Stimulated activated CD8-positive, alpha-beta memory T cell treated with anti-CD3 and anti-CD28 coated beads, Interleukin-4, amount 100 ng/mL, for 4 hours (primary cell): ENCODE measurements at places on chromosomes 7 and 10.

DNA sequence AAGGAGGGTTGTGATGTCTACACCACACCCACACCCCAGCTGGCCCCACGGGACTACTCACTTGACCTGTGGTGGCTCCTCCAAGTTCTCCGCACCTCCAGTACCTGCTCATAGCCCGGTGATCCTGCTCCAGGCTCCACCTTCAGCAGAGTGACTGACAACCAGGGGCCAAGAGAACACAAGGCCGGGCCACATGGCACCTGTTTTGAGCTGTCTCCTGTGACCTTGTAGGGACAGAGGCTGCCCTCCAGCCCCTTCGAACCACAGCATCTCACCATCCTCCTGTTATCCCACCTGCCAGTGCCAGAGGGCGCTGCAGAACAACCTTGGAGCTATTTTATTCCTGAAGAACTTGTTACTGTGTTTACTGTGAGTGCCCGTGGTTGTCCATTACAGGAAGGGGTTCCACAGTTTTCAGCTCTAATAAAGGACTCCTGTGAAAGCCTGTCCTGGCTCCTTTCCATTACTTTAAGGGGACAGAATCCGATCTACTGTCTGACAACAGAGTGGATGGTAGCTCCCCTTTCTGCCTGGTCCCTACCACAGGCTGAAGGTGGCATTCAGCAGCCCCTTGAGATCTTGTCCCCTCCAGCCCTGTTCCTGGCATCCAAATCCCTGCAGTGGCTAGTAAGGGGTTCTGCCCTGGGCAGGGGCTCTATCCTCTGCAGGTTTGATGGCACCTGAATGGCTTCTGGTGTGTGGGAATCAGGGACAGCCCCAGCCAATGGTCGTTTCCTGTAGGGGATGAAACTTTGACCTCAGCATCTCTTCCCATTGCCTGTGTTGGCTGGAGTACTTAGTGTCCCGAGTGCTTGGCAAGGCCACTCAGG, 50.8 kb downstream of the C10orf120 start:
- no peak for DNase-seq

DNA sequence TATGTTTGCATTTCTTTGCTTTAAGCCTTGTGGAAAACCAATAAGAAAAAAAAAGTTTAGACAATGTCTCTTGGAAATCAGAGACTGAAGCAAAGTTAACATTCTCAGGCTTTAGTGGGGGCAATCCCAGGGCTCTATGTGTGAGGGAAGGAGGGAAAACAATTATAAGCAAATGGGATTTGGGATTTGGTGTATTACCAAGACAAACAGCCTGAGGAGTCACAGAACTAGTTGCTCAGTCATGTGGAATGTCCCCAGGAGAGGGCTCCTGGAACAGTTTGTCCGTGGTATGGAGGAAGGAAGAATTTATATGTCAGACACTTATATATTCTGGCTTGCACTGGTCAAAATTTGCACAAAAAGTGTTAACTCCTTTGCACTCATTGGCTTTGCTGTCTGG, 562.9 kb upstream of the TPK1 start:
- DNase-seq = no peak

DNA sequence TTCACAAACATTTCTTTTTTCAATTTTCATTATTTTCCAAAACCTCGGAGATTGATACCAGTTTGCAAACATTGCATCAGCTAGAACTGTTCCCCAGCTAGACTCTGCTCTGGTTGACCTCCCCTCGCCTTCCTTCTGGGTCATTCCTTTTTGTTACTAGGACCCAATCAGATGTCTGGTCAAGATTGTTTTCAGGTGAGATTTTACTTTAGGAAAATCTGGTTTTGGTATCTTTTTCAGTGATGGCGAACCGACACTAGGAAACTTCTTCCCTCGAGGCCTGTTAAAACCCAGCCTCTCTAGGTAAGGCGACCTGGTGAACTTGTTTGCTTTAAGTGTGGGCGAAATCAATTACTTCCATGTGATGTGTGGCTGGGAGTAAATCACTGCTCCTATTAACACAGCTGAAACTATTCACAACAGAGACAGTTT, 8.4 kb downstream of the PROSER2 start:
- DNase-seq = no peak

- DNase-seq = no peak
These were observed 91.1 kb downstream of the OR13A1 start for GRCh38 chr10:45224219-45224841.

DNA sequence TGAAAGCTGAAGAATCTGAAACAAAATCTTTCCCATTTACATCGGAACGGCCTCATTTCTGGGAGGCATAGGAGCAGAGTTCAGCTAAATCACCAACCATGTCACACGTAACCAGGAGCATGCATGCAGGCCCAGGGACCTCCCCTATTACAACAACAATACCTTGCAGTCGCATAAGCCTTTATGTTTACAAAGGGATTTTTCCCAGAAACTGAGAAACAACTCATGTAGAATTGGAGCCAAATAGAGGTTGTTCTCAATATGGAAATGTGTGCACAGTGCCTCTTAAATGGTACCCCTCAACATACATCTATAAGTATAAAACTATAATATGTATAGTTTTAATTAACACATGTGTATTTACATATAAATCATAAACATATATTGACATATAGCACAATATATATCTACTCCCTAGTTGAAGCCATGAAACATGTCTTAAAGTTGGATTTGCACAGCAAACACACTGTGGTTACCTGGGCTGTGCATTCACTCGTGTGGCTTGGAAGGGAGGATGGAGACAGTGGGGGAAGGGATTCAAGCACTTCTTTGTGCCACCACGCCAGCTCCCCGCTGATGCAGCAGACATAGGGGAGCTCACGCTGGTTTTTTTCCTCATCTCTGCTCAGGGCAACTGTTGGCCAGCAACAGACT, 35.0 kb upstream of the DGKI start:
- DNase-seq = no peak

- DNase-seq = peak; percentile 92
These were observed at the start of gene SAMD8 for GRCh38 chr10:75111365-75111906. Gene SAMD8 (plus strand): TSS chr10:75111656. CDS start chr10:75150529, 38,873 bp downstream.

GRCh38 chr10:80158598-80159127, 26.1 kb downstream of the PLAC9 start:
- no peak for DNase-seq

DNA sequence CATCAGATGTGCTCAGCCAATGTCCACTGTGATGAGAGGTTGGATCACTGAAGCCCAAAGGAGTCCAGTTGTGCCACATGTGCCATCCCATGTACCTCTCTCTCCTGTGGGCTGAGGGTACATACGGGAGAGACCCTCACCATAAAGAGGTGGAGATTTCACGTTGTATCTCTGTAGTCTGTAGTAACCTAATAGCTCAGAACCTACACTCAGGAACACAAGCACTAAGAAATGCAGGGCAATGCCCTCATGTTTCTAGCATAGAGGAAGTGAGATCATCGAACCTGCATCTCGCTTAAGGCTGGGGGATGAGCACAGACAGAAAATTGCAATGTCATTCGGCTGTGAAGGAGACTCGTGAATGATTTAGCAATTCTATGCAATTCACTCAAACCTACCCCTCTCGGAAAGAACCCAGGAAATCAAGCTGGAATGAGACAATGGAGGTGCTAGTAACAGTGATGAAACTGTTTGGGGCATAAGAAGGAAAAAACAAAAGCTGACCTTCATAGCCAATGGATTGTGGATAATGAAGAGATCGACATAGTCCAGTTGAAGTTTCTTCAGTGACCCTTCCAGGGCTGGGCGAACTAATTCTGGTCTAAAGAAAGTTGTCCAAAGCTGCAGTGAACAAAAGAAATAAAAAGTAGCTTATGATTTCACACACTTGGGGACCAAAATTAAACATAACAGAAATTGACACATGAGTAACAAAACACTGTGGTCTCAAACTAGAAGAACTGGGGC, 80.3 kb upstream of the UCN3 start:
- DNase-seq = no peak

- DNase-seq = no peak
These were observed 186.8 kb downstream of the PHTF2 start for GRCh38 chr7:77985232-77985973.

DNA sequence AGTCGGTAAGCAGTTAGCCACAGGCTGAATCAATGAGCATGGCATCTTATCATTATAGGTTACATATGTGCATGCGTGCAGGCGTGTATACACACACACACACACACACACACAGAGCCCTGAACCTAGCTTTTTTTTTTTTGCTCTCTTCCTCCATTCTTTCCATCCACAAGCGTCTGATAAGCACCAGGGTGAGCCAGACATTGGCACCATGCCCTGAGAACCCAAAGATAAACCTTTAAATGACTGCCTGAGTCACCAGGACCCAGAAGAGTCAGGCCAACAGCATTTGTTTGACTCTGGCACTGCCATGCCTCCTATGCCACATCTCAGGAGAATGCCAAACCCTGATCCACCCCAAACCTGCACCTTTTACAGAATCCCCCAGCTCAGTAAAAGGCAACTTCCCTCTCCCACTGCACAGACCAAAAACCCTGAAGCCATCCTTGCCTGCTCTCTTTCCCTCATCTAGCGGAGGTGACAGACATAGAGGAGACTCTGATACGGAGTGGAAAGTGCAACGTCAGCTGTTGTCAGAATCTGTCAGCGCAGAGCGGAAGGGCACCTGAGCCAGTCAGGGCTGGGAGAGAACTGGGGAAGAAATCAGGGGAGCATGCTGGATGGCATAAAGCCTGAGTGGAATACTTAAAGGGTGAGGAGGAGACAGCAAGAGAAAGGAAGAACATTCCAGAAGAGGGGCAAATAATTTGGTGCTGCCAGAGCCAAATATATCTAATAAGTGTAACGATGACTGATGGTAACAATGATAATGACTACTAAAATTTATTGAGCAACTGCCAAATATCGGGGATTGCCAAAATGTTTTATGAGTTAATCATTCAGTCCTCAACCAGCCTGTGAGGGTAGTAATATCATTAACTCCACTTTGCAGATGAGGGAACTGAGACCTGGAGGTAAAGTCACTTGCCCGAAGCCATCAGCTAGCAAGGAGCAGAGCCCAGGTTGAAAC, 3.2 kb downstream of the PARP12 start:
- peak; percentile 10 for DNase-seq

DNA sequence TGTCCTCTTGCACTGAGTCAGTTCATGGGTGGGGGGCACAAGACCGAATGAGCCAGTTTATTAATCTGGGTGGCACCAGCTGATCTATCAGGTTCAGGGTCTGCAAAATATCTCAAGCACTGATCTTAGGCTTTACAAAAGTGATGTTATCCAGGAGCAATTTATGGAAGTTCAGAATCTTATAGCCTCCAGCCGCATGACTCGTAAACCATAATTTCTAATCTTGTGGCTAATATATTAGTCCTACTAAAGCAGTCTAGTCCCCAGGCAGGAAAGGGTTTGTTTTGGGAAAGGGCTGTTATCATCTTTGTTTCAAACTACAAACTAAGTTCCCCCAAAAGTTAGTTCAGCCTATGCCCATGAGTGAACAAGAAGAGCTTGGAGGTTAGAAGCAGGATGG, 33.9 kb downstream of the AKR1C8 start:
- DNase-seq = no peak

DNA sequence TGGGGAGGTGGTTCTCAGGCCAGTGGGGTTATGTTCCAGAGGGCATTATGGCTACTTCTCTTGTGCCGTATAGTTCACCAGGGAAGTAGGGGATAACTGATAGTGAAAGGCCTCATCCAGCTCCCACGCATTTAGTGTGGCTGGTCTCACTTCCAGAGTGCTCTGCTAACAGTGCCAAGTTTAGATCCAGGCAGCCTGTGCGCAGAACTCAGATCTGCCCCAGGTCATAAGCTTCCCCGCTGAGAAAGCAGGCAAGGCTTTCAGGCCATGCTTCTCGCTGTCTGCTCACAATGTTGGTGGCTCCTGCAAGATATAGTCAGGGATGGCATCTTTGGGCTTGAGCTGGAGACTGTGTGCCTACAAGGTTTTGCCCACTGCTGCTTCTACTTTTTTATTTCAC, 11.3 kb downstream of the AGK start:
- no peak for DNase-seq

DNA sequence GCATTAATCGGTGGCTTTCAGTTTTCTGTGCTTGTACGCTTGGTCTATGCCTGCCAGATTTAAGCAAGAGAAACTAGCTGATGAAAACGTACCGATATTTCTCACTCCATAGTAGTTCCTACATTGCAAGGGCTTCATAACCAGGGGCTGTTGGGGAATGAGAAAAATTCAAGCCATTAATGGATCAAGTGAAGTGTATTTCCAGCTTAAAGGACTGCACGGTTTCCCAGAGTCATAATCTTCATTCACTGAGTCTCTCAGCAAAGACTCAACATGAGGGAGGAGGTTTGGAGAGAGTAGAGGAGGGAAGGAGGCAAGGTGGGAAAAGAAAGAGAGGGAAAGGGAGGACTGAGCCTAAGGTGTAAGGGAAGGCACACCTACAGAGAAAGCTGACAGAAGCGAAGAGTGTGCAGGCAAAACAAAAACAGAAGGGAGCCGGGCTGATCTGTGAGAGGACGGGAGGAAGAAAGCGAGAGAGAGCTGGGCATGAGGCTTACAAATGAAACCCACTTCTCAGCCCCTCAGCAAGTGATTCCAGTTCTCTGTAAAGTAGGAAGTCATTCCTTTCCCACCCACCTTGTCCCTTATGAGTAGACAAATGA, 625 bp downstream of the GIMAP2 start:
- DNase-seq = no peak

GRCh38 chr10:130052193-130052592, 58.4 kb downstream of the C10orf143 start:
- DNase-seq = no peak

DNA sequence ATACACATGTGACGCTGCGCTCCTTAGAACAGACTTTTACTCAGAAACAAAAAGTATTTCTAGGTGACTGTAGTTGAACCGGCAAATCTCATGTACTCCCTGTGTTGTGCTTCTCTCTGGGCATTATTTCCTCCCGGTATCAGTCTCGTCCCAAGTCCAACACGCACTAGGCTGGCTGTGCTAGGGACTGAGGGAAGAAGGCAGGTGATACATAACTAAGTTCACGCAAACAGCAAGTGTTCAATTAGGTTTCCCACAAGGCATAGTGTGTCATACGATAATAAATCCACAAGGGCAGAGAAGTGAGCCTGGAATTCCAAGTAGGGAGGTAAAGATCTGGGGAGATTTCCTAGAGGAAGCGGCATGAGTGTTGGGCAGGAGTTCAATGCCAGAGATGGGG, 20.4 kb downstream of the FAM53B start:
- DNase-seq = no peak

- no peak for DNase-seq
These were observed 22.4 kb upstream of the TECTB start for GRCh38 chr10:112260831-112261230.
